ENCODE measurements at places on chromosomes 7 and 10.

- no peak for DNase-seq
Measured at GRCh38 chr10:103884681-103885139, 29.3 kb upstream of the SH3PXD2A start.

DNA sequence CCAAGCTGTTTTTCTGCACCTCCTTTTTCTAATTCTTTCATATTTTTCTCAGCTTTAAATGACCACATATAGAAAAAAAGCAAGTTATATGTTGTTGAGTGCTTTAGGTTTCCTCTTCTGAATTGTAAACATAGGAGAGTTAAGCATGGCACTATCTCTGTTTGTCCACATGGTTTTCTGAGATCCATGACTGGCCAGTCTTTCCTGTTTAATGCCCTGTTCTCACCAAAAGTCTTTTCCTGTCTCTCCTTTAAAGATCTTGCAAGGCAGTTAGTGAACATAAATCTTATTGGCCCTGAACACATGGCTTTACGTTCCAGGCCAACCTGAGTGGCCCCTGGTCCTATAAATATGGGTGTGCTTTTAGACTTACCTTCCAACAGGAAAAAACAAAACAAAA lies 19.4 kb downstream of the TRPV5 start:
- DNase-seq, result no peak

GRCh38 chr10:5614155-5614721 lies 52.2 kb downstream of the ASB13 start:
- DNase-seq, result no peak

GRCh38 chr10:82397854-82398253 lies 522.9 kb downstream of the NRG3 start:
- no peak for DNase-seq

DNA sequence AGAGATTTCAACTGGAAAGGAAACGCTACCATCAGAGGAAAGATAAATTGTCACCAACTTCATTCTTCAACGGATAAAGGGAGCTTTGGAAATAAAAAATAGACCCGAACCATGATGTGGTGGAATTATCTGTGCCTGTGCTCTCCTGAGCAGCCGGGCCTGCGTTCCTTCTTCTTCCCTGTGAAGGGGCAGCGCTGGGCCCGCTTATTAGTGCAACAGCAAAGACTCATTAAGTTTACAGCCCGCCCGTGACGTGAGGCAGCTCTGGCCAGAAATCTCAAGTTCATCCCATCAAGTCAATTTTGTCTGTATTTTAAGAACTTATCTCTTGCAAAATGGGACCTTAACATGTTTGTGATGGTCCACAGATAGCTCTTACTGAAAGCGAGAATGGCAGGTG lies 193.7 kb downstream of the ADARB2 start:
- DNase-seq, result peak; percentile 71

GRCh38 chr10:18278181-18278580 lies 138.0 kb downstream of the CACNB2 start:
- DNase-seq, result no peak

DNA sequence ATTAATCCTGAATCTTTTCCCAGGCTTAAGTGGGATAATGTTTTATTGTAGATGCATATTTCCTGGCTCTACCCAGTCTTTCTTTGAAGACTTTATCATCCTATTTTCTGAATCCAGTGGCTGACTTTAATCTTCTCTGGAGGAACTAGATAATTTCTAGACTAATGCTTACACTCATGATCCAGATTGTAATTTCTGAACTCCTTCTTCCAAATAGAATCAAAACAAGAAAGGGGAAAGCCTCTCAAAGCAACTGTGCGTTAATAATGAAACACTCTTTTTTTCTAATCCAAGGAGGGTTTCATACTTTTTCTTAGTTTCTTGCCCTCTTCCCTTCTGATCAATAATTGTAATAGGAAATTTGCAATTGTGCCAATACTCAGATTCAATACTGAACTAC lies 8.0 kb downstream of the GSTK1 start:
- DNase-seq, result no peak

- no peak for DNase-seq
Measured at GRCh38 chr7:101990811-101991418, 173.5 kb downstream of the CUX1 start.

DNA sequence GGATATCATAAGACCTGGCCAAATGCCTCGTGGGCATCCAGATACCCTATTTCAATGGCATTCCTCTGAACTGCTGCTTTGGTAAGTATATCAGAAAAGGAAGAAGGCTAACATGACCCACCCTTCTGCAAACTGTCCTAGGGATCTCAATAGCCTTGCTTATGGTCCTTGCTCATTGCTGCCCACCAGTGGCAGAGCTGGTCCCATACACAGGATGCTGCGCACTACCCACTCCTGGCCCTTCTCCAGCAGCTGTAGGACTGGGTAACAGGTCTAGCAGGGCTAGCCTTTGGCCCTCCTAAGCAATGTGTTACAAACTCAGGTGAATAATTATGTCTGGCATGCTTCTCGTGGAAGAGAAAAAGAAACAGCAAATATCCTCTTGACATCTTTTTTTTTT lies 72.5 kb downstream of the C10orf90 start:
- no peak for DNase-seq

- DNase-seq, result no peak
Measured at GRCh38 chr7:108270385-108271015, 140.3 kb upstream of the LAMB4 start.
